Activated effector memory CD4-positive, alpha-beta T cell treated with Interleukin-2 at 50 U/mL for 16 hours (primary cell): ENCODE measurements at places on chromosomes 7 and 10.

GRCh38 chr7:51017576-51018535, 235.2 kb upstream of the GRB10 start:
- no peak for DNase-seq

DNA sequence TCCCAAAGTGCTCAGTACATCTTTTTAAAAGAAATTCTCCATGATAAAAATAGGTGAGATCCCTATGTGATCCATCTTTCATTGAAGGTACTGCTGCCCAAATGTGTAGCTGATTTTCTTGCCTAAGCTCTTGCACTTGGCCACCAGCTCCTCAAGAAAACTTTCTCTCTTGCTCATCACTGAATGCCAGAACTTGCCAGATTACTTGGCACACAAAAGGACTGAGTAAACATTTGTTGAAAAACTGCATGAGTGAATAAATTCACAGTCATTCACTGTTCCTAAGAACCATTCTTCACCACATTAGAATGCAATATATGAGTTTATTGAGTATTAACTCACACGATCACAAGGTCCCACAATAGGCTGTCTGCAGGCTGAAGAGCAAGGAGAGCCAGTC, 99.9 kb downstream of the TRIL start:
- DNase-seq: no peak

GRCh38 chr7:12609561-12609960, 39.0 kb downstream of the SCIN start:
- no peak for DNase-seq

- no peak for DNase-seq
These were observed 12.1 kb upstream of the ZC3HAV1L start for GRCh38 chr7:139047970-139048369.

- DNase-seq: no peak
These were observed 32.5 kb upstream of the BMPER start for GRCh38 chr7:33872870-33873269.

GRCh38 chr7:141027043-141027442, 12.3 kb upstream of the MRPS33 start:
- no peak for DNase-seq

DNA sequence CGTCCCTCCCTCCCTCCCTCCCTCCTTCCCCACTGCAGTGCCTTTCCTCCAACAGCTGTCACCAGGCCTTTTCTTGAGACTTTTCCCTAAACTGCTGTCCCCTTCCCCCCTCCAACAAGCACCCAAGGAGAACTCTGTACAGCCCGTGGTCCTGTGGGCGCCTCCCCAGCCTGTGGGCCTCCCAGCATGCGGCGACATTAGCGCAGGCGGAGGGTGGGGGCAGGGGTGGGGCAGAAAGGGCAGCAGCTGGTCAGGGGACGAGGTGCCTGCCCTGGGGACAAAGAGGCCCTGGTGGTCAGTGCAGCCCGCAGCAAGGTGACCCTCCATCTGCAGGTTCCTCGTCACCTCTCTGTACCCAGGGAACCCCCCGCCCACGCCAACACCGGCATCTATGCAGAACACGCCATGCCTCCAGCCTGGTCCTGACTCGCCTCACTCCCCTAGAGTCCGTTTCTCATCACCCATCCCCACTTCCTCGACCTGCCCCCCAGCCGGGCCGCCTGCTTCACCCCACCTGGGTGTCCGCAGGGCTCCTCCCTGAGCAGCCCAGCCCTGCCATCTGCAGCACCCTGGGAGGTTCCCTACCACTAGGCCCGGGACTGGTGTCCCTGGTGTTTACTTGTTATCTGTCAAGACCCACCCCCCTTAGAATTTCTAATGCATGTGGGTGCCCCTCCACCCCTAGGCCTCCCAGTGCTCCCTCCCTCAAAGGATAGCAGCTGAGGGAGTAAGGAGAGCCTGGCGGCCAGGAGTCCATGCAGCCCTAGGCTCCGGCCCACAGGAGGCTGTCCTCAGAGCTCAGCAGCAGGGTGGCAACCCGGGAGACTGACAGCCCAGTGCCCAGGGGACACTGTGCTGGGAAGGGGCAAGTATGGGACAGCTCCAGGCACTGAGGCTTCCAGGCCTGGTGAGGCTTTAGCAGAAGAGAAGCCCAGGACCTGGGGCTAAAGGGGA, 147.8 kb downstream of the ARHGAP22 start:
- no peak for DNase-seq

GRCh38 chr7:123635551-123636359, 19.9 kb upstream of the LMOD2 start:
- no peak for DNase-seq

DNA sequence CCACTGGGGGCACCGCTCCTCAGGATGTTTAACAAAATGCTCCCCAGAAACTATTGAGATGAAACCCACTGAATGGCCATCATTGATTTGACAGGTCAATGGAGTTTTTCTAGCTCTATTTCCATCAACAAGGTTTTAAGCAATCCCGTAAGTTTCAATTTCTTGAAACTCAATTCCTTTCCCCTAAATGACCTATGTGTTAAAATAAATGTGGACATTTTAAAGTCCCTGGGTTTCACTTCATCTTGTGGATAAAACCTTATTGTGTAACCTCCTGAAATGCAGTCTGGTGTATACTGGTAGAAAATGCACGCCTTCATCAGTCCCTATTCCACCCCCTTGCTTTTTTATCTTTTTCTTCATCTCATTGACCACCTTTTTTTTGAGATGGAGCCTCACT, 8.9 kb upstream of the C7orf33 start:
- no peak for DNase-seq

GRCh38 chr7:29289156-29290021, 94.8 kb downstream of the CHN2 start:
- DNase-seq: no peak

DNA sequence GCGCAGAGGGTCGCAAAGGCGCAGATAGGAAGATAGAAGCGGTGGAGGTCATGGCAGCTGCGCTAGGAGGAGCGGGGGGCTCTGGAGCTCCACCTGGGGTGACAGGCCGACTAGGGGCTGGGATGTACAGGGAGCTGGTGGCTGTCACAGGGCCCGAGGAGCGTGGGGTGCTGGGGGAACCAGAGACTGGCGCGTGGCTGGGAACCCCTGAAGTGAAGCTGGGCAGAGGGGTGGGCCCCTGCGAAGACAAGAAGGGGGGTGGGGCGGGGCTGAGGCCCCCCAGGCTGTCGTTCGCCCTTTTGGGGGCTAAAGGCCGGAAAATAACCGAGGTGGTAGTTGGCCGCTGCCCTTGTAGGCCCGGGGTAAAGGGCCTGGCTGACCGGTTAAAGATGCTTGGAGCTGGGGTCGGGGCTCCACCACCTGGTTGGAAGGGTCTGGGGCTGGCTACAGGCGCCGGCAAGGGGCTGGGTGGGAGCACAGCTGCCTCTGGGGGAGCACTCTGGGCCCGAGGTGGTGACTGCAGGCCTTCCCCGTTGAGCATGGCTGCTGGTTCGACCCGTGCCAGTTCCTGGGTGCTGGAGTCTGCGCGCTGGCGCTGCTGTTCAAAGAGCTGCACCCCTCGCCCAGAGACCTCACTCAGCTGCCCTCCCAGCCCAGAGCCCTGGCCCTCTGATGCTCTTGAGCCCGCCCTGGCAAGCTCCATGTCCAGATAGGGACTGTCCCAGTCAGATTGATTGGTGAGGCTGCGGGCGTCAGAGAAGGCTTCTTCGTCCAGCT, 6.8 kb upstream of the MYOZ1 start:
- no peak for DNase-seq

GRCh38 chr10:88892222-88892967, 12.3 kb downstream of the STAMBPL1 start:
- DNase-seq: no peak

- no peak for DNase-seq
These were observed 19.6 kb upstream of the GPNMB start for GRCh38 chr7:23226844-23227450.

GRCh38 chr10:100803492-100803891, 58.1 kb downstream of the PAX2 start:
- no peak for DNase-seq

DNA sequence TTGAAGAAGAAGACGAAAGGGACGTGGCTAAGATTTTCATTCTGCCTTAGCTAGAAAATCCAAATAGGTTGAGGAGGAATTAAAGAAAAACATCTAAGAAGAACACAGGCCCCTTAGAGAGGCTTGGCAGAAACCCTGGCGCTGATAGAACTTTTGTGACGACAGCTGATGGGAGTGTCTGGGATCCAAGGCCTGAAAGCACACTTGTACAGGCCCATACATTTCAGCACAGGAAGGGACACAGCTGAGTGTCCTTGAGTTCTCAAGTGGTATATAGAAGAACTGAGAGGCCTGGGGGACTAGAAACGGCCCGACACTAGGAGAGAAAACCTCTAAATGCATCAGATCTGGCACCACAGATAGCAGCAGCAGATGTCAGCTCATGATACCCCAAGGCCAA, 39.5 kb downstream of the PRPS1L1 start:
- DNase-seq: no peak

DNA sequence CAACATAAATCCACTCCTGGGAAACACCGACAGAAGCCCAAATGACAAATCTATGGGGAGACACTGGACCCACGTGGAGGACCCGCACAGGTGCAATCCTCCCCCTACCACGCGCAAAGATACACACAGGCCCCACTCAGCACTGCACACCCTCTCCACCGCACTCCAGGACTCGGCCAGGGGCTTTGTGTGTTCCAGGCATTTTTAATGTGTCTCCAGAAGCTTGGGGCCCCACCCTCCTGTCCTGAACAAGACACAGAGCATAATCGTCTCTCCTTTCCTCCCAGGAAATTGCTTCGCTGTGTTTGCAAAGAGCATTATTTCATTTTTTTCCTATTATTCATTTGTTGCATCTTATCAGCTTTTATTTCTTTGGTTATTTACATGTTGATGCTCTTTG, 82.8 kb downstream of the GLI3 start:
- no peak for DNase-seq

DNA sequence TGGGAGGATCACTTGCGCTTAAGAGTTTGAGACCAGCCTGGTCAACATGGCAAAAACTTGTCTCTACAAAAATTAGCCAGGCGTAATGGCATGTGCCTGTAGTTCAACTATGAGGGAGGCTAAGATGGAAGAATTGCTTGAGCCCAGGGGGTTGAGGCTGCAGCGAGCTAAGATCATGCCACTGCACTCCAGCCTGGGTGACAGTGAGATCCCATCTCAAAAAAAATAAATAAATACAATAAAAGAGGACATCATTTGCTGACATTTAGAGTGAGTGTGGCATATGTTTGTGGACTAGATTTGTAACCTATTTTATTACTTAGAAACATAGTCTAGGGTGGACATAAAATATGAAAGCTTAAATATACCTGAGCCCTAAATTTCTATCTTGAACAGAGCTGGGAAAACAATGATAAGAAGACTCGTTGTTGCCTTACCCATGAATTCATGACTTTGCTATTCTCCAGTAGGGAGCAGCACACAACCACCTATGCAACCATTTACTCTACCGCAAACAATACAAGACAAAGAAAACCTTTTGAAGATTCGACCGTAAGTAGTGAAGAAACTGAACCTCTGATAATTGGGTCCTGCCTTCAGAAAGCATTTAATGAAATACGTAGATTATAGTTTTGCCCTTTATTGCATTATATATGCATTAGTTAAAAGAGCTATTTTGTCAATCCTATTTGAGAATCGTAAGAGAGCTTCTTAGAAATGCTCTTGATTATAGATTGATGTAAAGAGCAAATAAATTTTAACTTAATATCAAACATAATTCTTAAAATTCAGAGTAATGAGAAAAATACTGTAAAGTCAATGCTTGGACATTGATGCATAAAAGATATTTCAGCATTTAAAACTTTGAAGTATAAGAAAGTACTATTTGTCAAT, 83.5 kb downstream of the GNAT3 start:
- DNase-seq: no peak

- no peak for DNase-seq
These were observed 36.9 kb upstream of the HPS1 start for GRCh38 chr10:98483658-98484057.
